ENCODE measurements at places on chromosomes 11 and 22.
A peak's percentile ranks its signal among the peaks of the same experiment; 100 is the strongest.

DNA sequence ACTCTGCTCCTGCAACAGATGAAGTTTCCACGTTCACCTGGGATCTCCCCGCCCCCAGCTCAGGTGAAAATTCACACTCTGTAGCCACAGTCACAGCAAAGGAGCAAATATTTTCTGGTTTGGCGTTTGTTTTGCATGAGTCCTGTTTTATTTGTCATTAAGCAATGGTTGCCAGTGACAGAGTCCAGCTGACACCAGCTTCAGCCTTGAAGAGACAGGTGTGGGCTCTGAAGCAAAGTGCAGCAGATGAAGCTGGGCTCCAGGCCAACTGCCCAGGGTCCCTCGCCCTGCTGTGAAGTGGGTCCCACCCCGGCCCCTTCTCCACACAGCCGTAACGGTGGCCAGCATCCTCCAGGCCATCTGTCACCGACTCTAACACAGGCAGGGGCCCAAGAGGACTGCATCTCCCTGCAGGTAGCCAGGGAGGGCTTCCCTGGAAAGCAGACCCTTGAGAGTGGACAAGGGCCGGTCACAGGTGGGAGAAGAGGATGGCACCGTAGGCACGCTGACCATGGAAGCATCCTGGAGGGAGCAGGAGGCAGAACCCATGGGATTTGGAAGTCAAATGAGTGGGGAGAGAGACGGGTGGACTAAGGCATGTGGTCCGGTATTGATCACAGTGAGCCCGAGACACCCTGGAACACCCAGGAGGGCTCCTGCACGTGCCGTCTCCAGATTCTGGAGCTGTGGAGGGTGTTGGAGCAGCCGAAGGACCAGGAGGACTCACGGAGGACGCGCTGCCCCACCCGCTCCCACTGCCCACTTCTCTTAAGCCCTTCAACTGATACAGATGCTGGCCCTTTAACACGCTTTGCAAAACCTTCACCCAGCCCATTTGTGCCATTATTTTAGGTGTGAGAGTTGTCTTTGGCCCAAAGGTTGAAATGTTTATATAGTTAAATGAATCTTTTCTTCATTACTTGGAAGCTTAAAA is 294.5 kb downstream of the BRD1 start:
- no peak for DNase-seq

DNA sequence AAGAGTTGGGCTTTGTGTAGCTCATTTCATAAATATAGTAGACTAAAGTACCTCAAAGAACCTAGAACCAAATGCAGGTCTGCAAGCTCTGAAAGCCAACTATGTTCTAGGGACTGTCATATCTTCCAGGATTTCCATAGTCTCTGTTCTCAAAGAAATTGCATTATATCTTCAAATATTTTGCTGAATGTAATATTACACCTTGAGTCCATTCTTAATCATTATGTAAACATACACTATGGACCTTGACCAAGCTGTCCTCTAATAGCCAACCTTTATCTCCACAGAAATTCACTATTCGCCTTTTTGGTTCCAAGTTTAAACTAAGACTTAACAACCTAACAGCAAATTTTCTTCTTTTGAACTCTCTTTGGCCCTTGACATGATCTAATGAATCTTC is 678.7 kb upstream of the ARHGAP42 start:
- no peak for DNase-seq

- DNase-seq = no peak
Observed at GRCh38 chr11:16114978-16115871, 241.1 kb downstream of the SOX6 start.

DNA sequence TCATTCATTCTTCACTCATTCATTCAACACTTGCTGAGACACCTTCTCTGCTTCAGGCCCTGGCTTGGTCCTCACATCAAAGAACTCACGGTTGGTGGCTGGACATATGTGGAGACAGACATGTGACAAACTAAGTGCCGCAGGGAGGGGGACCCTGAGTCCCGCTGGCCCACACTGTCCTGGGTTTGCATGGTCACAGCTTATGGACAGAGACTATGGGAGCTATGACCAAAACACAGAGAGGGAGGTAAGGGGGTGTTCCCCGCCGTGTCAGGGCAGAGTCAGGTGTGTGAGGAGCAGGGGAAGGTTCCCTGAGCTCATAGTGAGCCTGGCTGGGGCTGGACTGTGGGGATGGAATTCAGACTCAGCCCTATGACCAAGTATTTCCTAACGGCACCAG is 123.1 kb downstream of the MPPED1 start:
- no peak for DNase-seq

- DNase-seq = no peak
Observed at GRCh38 chr11:125381499-125382044, 114.5 kb downstream of the FEZ1 start.

GRCh38 chr22:38740754-38741153 is 15.0 kb downstream of the SUN2 start:
- DNase-seq = no peak

DNA sequence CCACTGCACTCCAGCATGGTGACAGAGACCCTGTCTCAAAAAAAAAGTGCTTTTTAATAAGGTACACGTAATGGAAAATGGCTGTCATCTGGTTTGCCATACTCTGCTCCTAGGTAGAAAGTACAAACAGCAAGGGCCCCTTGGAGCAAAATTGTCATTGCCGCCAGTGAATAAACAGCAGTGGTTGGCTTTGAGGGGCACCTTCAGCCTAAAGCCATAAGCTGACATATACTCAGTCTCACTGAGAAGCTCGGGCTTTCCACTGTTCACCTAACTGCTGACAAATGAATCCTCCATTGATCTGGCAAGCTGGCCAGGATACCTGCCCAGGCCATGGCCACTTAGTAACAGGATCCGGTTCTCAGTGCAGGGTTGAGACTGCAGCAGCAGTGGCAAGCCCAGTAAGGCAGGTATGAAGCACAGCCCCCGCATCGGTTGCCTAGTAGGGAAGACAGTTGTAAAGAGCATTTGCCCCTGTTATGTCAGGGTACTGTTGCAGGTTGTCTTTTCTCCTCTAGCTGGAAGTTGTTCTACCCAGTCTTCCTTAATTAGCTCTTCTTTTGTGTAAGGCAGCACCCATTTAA is 38.8 kb downstream of the MARK2 start:
- DNase-seq = no peak

DNA sequence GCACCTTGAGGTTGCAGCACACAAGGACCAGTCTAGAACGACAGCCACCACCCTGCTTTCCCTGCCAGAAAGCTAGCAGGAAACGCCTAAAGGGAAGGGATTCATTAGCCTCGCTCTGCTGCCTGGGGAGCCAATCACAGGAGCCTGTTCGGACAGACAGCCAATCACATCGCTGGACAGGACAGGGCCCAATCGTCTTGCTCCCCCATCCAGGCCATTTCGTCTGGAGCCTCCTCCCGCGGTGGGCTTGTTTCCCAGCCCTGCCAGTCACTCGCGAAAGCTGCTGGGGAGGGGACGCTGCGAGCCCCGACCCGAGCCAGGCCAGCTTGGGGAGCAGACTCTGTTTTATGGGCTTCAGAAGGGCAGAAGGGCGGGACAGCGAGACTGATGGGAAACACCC is 79.8 kb upstream of the NCAM1 start:
- DNase-seq = no peak

DNA sequence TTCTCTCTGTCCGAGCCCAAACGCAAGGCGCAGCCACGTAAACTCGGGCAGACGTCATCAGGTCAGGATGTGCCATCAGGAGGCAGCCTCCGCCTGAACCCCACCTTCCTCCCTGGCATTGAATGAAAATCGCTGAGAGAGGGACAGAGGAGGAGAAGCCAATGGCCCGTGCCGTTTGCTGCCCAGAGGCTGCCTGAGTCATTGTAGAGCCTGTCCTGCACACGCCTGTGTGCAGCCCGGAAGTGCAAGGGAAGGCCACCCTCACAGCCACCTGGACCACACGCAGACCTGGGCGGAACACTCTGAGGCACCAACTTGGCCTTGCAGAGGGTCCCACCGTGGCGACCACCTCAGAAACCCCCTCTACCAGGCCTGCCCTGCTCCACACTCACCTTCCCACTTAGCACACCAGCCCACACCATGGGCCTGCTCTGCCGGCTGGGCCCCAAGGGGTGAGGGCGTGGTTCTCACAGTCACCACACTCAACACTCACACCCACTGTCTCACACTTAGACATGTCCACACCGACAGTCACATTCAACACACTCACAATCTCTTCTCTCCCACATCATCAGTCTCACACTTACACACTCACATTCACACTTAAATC is 9.1 kb downstream of the CHID1 start:
- no peak for DNase-seq

GRCh38 chr22:47748957-47749356 is 986.5 kb downstream of the TBC1D22A start:
- no peak for DNase-seq

DNA sequence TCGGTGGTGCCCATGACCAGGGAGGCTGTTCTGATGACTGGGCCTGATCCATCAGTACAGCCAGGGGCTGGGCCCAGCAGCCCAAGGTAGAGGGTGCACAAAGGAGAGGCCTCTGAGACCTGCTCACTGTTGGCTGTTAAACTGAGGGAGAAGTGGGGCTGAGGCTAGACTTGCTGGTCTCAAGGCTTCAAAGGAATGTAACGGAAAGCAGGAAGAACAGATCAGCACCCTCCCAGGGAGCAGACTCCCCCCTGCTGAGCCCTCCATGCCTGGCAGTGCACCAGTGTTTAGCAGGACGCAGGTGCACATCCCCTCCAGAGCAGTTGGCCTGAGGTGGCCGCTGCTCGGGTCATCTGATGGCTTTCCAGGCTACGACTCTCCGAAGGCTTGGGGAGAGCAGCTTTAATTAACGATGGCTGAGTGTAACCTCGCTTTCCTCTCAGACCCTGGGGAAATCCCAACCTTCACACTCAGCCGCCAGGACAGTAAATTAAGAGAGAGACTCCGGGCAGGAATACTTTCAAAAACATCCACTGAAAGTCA is 255.7 kb upstream of the NARS2 start:
- DNase-seq = no peak

- no peak for DNase-seq
Observed at GRCh38 chr11:351411-351810, 17.9 kb upstream of the B4GALNT4 start.

DNA sequence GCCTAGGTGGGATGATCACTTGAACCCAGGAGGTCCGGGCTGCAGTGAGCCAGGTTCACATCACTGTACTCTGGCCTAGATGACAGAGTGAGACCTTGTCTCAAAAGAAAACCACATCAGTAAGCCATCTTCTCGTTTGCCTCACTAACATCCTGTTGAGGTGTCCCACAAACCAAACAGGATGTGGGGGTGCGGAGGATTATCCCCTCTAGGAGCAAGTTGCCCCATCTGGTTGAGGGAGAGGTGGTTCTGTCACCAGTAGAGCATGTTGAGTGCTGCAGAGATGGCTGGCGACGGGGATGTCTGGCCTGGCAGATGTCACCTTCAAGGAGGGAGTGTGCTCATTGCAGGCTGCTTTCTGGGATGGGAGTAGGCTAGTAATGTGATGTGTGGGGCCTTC is 72.4 kb downstream of the ZNRF3 start:
- peak; percentile 61 for DNase-seq

DNA sequence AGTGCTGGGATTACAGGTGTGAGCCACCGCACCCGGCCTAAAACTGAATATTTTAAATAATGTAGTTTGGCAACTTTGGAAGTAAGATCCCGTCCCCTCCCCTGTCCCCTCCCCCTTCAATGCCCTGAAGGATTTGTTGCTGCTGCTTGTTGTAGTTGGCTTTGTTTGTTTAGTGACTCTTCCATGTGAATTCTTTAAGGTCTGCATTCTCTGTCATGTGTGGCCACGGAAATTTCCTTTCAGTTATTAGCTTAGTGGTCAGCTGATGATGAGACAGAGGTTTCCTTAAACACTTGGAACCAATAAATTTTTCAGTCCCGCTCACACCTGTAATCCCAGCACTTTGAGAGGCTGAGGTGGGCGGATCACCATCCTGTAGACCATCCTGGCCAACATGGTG is 109.9 kb downstream of the MPPED1 start:
- DNase-seq = no peak

GRCh38 chr22:49197986-49198704 is 629.5 kb downstream of the BRD1 start:
- DNase-seq = no peak

GRCh38 chr22:37002633-37003032 is 16.6 kb downstream of the TST start:
- no peak for DNase-seq

GRCh38 chr11:122785031-122785541 is 53.2 kb upstream of the CRTAM start:
- no peak for DNase-seq

GRCh38 chr11:64881476-64881875 is 3.1 kb upstream of the EHD1 start:
- no peak for DNase-seq

- no peak for DNase-seq
Observed at GRCh38 chr11:32068134-32068870, 22.6 kb upstream of the RCN1 start.

DNA sequence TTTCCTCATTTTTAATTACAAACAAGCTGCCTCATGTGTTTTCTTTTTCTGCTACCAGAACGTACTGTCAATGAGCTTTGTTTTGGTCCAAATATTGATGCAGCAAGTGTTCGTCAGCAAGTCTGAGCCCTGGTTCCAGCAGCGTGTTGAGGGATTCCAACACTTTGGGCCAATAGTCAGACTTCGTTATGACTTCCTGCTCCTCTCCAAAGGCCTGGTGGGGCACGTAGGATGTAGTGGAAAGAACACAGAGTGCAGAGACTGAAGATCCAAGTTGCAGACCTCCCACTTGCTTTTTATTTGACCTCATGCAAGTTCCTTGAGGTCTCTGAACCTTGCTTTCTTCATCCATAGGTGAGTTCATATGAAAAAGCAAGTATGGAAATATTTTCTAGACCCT is 138.2 kb downstream of the BBOX1 start:
- no peak for DNase-seq

DNA sequence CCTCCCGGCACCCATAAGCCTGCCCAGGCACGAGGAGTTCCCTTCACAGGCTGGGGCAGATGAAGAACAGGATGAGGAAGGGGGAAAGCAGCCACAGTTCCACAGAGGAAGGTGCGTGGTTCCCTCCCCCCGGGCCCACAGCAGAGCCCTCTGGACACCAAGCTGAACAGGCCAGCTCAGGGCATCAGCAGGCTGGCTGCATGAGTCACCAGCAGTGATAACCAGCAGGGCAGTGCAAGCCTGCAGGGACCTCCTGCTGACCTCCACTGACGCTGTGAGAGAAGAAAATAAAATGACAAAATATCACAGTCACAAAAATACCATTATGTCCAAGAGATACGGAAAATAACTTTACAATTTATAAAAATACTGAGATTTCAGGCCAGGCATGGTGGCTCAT is 11.5 kb downstream of the RTL6 start:
- DNase-seq = no peak

GRCh38 chr11:65468874-65469333 is 29.9 kb upstream of the MALAT1 start:
- peak; percentile 65 for DNase-seq
